Smooth muscle cell of the umbilical artery (primary cell): ENCODE measurements at places on chromosomes 6 and 20. TPM values are rescaled to one million over a fixed set of nuclear protein-coding genes. Genes with fewer than 3 reads are reported as not detected.

SPTLC3 gene
- 3.6 and 4.0 TPM in 2 replicates for total RNA-seq

MSH5 gene
- 3.6 and 10.9 TPM in 2 replicates for total RNA-seq

PGBD1 gene
- 5.6 and 6.5 TPM in 2 replicates for total RNA-seq

BPI gene
- total RNA-seq, result not detected in 2 replicates

TXLNB gene
- 0.05 TPM in 1 of 2 replicates, not detected in the other for total RNA-seq

HDGFL1 gene
- not detected in 2 replicates for total RNA-seq

POU5F1 gene
- total RNA-seq, result 0.30 and 0.51 TPM in 2 replicates

GLP1R gene
- not detected in 2 replicates for total RNA-seq

IL17F gene
- total RNA-seq, result not detected in 2 replicates

DOK5 gene
- total RNA-seq, result 17.2 and 19.8 TPM in 2 replicates

PMEPA1 gene
- total RNA-seq, result 9.0 and 20.5 TPM in 2 replicates

OR2B6 gene
- not detected in 2 replicates for total RNA-seq

ARG1 gene
- total RNA-seq, result not detected in 2 replicates

SGK1 gene
- total RNA-seq, result 104 and 123 TPM in 2 replicates

FOXQ1 gene
- total RNA-seq, result 0.05 TPM in 1 of 2 replicates, not detected in the other

GABRR2 gene
- total RNA-seq, result under 0.01 and 0.18 TPM in 2 replicates

CALHM6 gene
- total RNA-seq, result 0.42 and 2.1 TPM in 2 replicates

DNAH8 gene
- not detected in 2 replicates for total RNA-seq

HCK gene
- total RNA-seq, result not detected in 2 replicates

PAK5 gene
- total RNA-seq, result not detected in 2 replicates

CABLES2 gene
- total RNA-seq, result 2.4 TPM in 2 replicates

SAPCD1 gene
- 1.2 TPM in 2 replicates for total RNA-seq

PACSIN1 gene
- total RNA-seq, result not detected in 2 replicates
